ENCODE measurements at places on chromosomes 3 and 15.

DNA sequence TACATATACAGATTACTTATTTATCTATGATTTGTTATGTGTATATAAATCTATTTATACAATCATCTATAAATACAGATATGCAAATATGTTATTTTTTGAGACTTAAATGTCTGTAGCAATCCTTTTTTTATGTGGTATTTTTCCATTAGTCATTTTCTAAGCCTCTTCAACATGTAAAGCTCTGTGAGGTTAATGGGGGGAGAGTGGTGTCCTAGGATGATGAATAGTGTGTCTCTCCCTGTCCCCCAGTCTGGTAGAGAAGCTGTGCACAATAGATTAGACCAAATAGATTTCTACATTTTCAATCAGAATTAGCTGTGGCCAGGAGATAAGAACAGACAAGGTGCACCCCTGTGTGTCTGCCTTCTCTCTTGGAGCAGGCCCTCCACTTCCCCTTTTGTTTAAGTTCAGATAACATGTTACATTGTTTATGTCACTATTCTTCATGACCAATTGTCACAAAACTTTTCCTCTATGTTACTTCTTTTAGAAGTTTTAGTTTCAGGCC is 453.9 kb downstream of the LPP start:
- DNase-seq: no peak

DNA sequence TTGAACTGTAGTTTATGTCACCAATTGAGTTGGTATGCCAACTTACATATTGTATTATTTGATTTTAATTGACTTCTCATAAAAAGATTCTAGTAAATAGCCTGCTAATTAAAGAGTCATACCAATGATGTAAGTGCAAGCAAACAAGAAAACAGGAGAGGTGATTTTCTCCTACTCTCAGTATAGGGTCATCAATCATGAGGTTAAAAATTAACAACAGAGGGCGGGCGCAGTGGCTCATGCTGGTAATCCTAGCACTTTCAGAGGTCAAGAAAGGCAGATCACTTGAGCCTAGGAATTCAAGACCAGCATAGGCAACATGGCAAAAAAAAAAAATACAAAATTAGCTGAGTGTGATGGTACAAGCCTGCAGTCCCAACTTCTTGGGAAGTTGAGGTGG is 108.7 kb downstream of the MYO9A start:
- no peak for DNase-seq

DNA sequence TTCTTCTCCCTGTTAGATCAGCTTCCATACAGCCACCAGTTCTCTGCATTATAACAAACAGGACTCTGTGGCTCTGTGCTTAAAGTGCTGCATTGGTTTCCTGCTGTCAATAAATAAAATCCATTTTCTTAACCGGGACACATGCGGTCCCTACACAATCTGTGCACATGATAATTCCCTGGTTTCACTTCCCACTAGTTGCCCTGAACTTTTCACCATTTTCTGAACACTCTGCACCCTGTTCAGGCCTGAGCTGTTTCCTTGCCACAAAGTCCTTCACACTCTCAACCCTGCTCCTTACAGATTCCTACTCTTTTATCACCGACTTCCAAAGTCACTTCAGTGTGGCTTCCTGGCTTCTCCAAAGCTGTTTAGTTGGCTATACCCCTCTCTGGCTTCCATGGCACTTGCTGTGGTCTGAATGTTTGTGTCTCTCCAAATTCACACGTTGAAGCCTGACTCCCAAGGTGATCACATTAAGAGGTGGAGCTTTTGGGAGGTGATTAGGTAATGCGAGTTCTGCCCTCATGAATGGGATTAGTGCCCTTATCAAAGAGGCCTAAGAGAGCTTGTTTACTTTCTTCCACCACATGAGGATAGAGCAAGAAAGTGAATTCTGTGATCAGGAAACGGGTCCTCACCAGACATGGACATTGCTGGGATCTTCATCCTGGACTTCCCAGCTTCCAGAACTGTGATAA is 233.4 kb downstream of the CHST2 start:
- DNase-seq: no peak

- no peak for DNase-seq
Observed at GRCh38 chr3:161069511-161070251, 35.5 kb downstream of the B3GALNT1 start.

GRCh38 chr3:32733631-32734229 is 48.7 kb downstream of the CNOT10 start:
- DNase-seq: no peak

DNA sequence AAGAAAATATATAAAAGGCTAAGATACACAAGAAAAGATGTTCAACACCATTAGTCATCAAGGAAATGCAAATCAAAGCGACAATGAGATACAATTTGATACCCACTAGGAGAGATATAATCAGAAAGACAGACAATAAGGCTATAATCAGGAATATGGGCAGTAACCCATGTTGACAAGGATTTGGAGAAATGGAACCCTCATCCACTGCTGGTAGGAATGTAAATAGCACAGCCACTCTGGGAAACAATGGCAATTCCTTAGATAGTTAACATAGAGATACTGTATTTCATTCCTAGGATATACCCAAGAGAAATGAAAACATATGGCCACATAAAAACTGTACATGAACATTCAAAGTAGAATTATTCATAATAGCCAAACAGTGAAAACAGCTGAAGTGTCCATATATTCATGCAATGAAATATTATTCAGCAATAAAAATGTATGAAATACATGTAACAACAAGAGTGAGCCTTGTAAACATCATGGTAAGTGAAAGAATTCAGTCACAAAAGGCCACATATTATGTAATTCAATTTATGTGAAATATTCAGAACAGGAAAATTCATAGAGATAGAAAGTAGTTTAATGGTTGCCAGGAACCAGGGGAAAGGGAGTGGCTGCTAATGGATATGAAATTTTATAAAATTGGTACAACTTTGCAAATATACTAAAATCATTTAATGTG is 18.2 kb upstream of the COL8A1 start:
- DNase-seq: no peak

Measured in esophagus squamous epithelium (tissue), 5 donors.